Activated CD4-positive, CD25-positive, alpha-beta regulatory T cell treated with anti-CD3 and anti-CD28 coated beads, Interleukin-2, amount 50 U/mL, for 24 hours (primary cell): ENCODE measurements at places on chromosomes 3 and 15.

DNA sequence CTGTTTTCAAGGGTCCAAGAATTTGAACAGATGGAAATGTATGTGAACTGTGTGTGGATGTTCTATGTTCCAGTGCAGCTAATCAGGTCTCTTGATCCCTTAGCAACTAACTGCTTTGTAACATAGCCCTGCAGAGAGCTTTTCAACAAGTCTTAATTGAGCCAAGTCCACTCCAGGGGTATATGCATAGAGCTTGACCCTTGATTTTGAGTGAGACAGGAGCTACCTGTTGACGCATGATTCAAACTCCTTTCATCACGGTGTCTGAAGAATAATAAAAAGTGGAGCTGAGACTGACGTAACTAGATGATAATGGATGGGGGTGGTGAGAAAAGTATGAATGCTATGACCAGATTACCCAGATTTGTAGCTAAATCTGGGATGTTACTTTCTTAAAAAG, 93.3 kb upstream of the CCDC54 start:
- no peak for ATAC-seq

- ATAC-seq: no peak
Observed at GRCh38 chr15:39721893-39722292, 60.7 kb downstream of the FSIP1 start.

- ATAC-seq: no peak
Observed at GRCh38 chr15:47582233-47582632, 135.1 kb upstream of the SEMA6D start.

GRCh38 chr3:71504250-71505036, 79.1 kb downstream of the FOXP1 start:
- ATAC-seq: peak; percentile 92

- ATAC-seq: no peak
Observed at GRCh38 chr3:34073961-34074360, 275.5 kb downstream of the PDCD6IP start.

- no peak for ATAC-seq
Observed at GRCh38 chr3:8891774-8892173, 71.5 kb downstream of the RAD18 start.

- ATAC-seq: no peak
Observed at GRCh38 chr3:139676632-139677387, 962 bp downstream of the NMNAT3 start.

- peak; percentile 39 for ATAC-seq
Observed at GRCh38 chr3:157134620-157135191, 25.2 kb downstream of the CCNL1 start.

DNA sequence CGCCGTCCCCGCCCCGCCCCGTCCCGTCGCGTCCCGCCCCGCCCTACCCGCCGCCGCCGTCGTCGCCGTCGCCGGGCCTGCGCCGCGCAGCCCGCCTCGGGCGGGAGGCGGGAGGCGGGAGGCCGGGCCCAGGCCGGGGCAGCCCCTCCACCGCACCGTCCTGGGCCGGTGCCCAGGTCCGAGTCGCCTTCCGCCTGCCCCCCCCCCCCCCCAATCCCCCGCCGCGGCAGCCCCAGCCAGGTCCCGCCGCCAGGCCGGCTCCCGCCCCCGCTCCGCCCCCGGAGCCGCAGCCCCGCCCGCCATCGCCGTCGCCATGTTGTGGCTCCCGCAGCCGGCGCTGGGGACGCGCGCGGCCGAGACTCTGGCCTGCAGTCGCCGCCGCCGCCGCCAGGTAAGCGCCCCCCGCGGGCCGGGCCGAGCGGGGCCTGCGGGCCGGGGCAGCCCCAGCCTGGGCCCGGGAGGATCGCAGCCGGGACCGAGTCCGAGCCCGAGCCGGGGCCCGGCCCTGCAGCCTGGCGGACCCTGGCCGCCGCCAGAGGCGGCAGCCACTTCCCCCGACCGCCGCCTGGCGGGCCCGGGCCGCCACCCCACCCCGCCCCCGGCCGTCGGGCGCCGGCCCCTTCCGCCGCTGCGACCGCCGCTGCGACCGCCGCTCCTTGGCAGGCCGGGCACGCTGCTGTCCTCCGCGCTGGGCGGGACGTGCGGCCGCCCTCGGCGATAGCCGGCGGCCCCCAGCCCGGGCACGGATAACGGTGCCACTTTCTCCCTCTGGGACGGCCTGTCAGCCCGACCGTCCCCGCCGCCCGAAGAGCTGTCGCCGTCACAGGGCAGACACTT, at the start of gene ZNF592:
TSS of gene ZNF592 (plus strand) at position 319 of the 837 bp plus-strand sequence. CDS start 34,084 bp downstream, outside the sequence.
- peak; percentile 56 for ATAC-seq

- ATAC-seq: peak; percentile 43
Observed at GRCh38 chr3:42701371-42702065, 1.1 kb downstream of the HHATL start.

DNA sequence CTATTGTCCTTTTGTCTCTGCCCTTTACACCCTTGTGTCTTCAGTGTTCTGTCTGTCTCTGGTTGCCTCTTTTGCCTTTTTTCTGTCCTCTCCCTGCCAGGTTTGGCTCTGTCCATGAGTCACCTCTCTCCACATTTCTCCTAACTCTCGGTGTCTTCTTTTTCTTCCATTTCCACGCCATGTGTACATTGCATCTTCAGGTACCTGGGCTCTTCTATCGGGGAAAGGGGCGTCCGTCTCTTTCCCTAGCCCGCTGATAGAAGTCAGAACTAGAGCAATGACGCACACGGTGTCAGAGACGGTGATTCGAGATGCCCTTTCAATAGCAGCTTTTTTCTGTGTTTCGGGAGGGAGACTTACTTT, 641 bp downstream of the OPA1 start:
- ATAC-seq: peak; percentile 77

- no peak for ATAC-seq
Observed at GRCh38 chr15:87761736-87762509, 494.6 kb downstream of the NTRK3 start.

GRCh38 chr3:109702252-109702651, 364.9 kb upstream of the DPPA4 start:
- ATAC-seq: peak; percentile 81

- ATAC-seq: no peak
Observed at GRCh38 chr3:173744895-173745294, 347.4 kb downstream of the NLGN1 start.

GRCh38 chr3:22620498-22620897, 582.6 kb upstream of the UBE2E2 start:
- ATAC-seq: no peak
